ENCODE measurements at places on chromosomes 7 and 10.

DNA sequence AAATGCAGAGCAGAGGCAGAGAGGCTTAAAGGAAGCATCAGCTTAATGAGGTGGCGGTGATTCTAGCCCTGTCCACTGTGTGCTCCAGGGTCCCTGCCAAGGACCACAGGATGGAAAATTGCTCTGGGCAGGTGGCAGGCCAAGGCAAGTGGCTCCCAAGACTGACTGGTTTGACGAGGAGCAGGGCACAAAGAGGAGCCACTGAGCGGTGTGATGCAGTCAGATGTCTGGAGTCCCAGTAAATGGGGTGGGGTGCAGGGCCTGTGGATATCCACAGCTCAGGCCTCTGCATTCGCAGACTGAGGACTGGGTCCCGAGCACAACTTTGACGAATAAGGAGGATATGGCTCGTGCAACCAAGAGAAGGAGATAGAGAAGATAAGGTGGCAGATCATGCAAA is 385.6 kb downstream of the PLXNA4 start:
- no peak for DNase-seq

DNA sequence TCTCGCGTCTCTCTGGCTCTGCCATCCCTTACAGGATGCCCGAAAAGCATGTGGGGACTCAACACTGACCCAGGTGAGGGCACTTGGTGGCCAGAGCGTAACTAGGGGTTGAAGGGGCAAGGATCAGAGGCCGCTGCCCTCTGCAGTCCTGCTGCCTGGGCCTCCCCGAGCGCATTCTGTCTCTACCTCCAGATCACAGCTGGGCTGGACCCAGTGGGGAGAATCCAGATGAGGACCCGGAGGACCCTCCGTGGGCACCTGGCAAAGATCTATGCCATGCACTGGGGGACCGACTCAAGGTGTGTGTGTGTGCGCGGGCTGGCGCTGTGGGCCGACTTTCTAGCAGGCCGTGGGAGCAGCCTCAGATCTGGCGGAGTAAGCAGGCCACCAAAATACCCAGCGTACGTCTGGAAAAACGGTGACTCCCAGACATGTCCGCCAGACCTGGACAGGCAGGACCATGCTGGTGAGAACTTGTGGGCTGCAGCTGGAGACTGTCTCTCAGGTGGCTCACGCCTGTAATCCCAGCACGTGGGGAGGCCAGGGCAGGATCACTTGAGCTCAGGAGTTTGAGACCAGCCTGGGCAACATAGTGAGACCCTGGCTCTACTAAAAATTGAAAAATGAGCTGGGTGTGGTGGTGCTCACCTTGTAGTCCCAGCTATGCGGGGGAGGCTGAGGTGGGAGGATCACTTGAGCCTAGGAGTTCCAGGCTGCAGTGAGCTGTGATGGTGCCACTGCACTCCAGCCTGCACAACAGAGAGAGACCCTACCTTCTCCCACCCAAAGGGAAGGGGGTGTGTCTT is 3.2 kb downstream of the GNB2 start:
- no peak for DNase-seq

- DNase-seq, result no peak
These were observed 458.1 kb upstream of the MBL2 start for GRCh38 chr10:53230651-53231050.

DNA sequence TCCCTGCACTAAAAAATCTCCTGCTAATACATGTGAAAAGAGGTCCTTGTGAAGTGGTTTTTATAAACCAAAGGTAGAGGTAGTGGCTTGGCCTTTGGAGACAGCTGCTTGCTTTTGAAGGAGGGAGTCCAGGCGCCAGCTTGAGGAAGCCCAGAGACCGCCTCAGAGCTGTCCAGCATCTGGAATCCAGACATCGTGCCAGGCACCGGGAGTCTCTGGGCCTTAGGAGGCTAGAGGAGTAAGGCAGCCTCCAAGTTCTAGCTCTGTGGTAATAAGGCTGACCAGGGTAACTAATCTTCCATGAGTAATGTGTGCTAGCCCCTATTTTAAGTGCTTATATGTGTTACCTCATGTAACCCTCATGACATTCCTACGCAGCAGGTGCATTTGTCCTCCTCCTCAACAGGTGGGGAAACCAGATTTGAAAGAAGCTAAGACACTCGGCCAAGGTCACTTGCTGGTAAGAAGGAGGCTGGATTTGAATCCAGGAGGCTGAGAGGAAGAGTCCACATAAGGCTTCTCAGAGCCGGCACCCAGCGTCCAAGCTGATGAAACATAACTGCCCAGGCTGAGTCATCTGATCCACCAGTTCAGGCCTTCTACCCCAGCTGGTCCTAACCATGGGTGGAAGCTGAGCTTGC is 26.1 kb downstream of the PRLHR start:
- no peak for DNase-seq

- no peak for DNase-seq
These were observed 17.3 kb upstream of the FAM241B start for GRCh38 chr10:69612760-69613159.

- DNase-seq, result peak; percentile 76
These were observed 278.1 kb upstream of the SP4 start for GRCh38 chr7:21149809-21150208.

DNA sequence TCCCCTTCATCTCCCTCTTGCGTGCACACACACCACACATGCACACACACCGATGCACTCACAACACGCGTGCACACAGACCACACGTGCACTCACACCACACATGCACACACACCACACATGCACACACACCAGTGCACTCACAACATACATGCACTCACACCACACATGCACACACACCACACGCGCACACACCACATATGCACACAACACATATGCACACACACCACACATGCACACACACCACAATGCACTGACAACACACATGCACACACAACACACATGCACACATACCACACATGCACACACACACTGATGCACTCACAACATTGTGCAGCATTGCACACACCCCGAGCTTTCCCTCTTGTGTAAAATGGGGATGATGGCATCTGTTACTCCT is 68.1 kb downstream of the TRRAP start:
- DNase-seq, result no peak

- DNase-seq, result no peak
These were observed 128.0 kb upstream of the MBL2 start for GRCh38 chr10:52900593-52900992.

Data from DMS153 (cell line).